ENCODE measurements at places on chromosomes 7 and 10. TPM values are rescaled to one million over a fixed set of nuclear protein-coding genes. Genes with fewer than 3 reads are reported as not detected.
A peak's percentile ranks its signal among the peaks of the same experiment; 100 is the strongest.

GRCh38 chr7:33195264-33195663 lies 65.9 kb downstream of the BBS9 start:
- no peak for DNase-seq

Gene ZDHHC6
- 20.5 TPM for total RNA-seq

- DNase-seq = no peak
Observed at GRCh38 chr7:25851332-25852210, 300.4 kb upstream of the NFE2L3 start.

Gene CCL26
- not detected for total RNA-seq

Gene STEAP2
- total RNA-seq = 0.64 TPM

GRCh38 chr7:99312316-99313203 lies 13.1 kb upstream of the ARPC1A start:
- DNase-seq = peak; percentile 52

- no peak for DNase-seq
Observed at GRCh38 chr7:128221929-128222403, 19.1 kb upstream of the LEP start.

Gene FZD1
- total RNA-seq = 2.8 TPM

Gene GRM3
- not detected for total RNA-seq

DNA sequence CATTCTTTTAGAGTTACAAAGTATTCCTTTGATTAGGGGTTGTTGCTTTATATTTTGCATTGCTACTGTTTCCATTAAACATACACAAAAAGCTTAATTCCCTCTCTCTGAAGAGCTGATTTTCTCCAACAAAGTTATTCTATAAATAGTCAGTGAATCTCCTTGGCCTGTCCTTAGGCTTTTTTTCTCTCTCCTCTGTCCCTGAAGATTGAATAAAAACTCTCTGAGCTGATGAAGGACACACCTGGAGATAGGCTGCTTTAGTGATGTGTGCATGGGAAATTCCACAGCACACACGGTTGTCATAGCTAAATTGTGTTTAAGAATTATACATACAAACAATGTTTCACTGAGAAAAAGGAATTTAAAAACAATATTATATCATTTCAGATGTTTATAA lies 90.5 kb upstream of the TMEM106B start:
- DNase-seq = no peak

All from dermis microvascular lymphatic vessel endothelial cell (primary cell).